ENCODE measurements at places on chromosomes 3 and 15.

- no peak for DNase-seq
Observed at GRCh38 chr3:48369693-48370332, 2.2 kb upstream of the FBXW12 start.

- DNase-seq, result no peak
Observed at GRCh38 chr15:71280206-71280605, 164.9 kb downstream of the THSD4 start.

GRCh38 chr3:138327831-138328230, 1.8 kb downstream of the NME9 start:
- DNase-seq, result no peak

DNA sequence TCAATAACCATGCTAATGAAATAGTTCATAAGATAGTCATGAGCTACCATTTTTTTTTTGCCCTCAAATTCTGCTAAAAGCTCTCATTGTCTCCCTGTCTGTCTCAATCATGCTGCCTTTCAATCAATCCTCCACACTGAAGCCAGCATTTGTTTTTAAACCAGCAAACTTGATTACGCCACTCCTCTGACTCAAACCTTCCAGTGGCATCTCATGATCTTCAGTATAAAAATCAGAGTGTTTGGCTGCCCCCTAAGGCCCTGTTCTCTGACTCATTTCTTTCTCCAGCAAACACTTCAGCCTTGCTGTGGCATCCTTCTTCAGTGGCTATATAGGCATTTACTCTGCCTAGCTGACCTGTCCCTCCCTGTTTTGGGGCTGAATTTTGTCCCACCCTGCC, 36.0 kb upstream of the EOMES start:
- peak; percentile 57 for DNase-seq

DNA sequence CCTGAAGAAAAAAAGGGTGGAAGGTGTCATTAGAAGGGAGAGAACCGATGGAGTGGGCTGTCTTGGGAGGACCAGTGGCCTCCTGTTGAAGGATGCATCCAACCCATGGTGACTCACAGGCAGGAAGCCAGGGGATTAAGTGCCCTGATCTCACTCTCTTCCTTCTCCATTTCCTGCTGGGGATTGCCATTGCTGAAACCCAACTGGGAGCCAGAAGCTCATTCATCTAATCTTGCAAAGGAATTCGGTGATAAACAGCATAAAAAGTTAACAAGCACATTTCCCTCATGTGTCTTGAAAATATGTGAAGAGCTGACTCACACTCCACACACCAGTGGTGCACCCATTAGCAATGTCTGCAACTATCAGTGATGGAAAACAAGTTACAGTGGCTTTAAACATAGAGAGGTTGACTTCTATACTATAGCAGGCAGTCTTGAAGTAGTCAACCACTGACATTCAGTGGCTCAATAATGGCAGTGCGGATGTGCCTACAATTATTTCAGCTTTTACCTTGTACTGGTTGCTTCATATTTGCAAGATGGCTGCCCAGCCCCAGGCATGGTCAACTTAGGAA, 12.8 kb upstream of the CSRNP1 start:
- peak; percentile 99 for DNase-seq

- DNase-seq, result no peak
Observed at GRCh38 chr15:37122703-37123102, 22.4 kb upstream of the MEIS2 start.

DNA sequence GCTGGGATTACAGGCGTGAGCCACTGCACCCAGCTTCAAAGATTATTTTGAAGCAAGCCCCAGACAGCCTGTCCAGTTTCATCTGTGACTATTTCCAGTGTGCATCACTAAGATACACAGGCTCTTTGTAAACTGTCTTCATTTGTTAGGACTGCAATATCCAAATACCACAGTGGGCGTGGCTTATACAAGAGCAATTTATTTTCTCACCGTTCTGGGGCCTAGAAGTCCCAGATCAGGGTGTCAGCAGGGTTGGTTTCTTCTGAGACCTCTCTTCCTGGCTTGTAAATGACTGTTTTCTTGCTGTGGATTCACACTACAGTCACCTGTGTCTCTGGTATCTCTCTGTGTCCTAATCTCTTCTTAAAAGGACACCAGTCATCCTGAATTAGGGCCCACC, 59.7 kb downstream of the RLBP1 start:
- no peak for DNase-seq

- no peak for DNase-seq
Observed at GRCh38 chr3:151687076-151687475, 46.7 kb upstream of the AADACL2 start.

- peak; percentile 47 for DNase-seq
Observed at GRCh38 chr15:70726753-70727152, 36.6 kb downstream of the UACA start.

DNA sequence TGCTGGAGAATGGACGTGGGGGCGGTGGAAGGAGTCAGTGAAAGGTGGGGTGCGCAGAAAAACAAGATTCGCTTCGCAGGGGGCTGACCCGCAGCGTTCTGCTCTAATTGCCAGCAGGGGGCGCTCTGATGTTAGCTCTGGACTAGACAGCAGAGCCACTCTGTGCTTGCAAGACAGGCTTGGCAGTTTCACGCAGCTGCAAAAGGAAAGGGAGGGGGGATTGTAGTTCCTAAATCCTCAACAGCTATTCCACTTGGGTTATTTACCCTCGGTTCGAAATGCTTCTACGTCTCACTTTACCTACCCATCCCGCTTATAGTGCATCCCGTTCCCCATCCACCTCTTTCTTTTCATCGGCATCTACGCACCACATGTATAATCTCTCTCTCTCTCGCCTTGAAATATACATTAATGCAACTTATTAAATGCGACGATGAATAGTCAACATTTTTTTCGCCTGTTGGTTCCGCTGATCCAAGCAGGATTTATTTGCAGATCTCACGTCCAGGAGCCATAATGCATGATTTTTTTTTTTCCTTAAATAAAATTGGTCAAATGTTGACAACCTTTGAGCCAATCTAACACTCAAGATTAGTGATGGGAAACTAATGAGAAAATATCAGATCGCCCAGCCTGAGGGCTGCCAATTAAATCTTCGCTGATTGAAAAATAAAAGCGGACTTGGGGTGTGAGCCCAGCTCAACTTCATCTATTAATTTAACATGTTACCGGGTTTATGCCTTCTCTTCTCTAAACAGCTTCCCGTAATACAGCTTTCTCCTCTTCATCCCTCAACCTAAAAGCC, 216.4 kb downstream of the MEIS2 start:
- DNase-seq, result peak; percentile 87

DNA sequence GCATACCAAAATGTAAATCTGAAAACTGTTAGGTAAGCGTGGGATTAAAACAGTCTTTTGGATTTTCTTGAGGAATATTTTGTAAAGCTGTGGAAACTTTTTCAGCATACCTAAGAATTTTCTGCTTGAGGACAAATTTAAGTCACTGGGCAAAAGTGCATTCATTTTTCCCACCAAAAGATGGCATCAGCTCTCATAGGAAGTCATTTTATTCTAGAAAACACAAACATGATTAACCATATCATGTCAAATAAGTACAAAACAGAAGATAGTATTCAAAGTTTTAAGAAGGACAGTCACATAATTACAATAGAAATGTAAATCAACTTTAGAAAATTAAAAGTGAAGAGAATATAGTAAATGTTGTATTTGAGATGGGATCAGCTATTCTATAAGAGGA, 63.5 kb downstream of the SLC49A4 start:
- DNase-seq, result peak; percentile 3

DNA sequence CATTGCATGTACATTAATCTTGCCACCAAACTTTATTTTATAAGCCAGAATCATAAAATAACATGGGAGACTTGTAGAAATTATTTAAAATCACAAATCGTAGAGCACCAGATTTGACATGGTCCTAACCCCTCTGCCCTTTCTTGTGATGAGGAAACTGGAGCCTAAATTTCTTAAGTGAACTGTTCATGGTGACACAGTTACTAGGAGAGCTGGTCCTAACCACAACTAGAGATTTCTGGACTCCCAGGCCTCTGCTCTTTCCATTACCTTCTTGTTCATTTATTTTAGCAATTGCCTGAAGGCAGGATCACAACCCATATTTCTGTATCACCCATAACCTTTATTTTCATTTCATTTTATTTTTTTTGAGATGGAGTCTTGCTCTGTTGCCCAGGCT, 352.5 kb downstream of the LPP start:
- no peak for DNase-seq

DNA sequence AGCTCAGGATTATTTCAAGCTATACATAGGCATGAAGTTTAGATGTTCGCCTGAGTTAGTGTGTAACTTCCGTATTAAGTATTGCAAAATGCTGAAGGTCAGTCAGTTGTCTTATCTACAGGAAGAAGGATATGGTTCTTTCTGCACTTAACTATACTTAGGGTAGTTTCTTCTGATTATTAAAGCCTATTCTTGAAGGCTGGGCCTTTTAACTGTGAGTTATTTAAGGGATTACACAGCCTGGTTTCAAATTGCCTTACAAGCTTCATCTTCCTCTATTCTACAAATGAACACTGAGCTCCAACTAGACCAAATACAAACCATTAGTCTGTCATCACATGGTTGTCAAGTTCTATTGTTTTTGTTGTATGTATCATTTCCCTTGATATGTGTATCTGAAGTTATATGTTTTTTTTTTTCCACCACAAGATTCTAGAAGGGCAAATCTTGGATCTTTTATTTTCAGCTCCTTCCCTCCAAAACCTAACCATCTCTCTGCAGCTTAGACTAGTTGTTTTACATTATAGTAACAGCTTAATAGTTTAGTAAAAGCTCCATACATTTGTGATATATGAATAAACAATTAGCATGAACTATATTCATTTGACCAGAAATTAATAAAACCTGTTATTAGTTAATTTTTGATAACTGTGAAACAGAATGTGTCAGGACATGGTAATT, 272.9 kb upstream of the KCNMB2 start:
- peak; percentile 30 for DNase-seq
